ENCODE measurements at places on chromosomes 7 and 10.

- no peak for DNase-seq
Observed at GRCh38 chr10:6195376-6195775, 7.4 kb upstream of the PFKFB3 start.

DNA sequence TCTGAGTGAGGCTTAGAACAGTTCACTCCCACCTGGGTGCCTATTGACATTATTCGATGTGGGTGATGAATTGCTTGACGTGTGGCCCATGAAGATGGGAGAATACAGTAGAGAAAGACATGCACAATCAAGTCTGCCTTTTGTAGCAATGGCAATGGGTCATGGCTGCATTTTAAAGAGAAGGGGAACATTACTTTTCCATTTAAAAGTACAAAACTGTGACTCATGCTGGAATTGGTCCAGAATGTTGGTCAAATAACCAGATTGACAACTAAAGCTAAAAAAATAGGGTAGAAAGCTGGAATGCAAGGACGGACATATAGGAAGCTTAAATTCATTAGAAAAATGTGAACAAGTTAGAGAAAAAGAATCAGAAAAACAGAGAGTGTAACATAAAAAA, 104.1 kb upstream of the SLC25A13 start:
- no peak for DNase-seq

- DNase-seq, result no peak
Observed at GRCh38 chr7:20557116-20557515, 58.4 kb upstream of the ABCB5 start.

- no peak for DNase-seq
Observed at GRCh38 chr10:104540181-104540580, 100.9 kb upstream of the SORCS3 start.

GRCh38 chr7:115013886-115014285, 92.0 kb downstream of the MDFIC start:
- DNase-seq, result no peak

GRCh38 chr7:108419961-108420908, 36.0 kb downstream of the NRCAM start:
- DNase-seq, result no peak

DNA sequence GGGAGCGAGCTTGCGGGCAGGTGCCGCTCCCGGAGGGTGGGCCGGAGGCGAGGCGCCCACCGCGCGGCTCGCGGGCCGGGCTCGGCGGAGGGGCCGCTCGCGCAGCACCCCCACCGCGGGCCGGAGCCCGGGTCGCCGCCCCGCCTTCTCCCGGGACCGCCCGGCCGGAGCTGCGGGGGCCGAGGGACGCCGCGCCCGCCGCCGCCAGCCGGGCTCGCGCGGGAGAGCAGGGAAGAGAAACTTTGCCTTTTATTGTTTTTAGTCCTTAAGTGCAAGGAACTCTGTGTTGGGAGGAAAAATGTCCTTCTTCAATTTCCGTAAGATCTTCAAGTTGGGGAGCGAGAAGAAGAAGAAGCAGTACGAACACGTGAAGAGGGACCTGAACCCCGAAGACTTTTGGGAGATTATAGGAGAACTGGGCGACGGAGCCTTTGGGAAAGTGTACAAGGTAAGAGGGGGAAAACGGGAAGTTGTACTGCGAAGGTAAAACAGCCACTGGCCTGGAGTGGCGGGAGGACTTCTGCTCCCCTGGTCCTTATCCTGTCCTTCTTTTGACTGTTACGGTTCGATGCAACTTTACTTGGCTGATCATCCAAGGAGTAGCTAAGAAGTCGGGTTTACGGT, 620 bp downstream of the SLK start:
- no peak for DNase-seq

DNA sequence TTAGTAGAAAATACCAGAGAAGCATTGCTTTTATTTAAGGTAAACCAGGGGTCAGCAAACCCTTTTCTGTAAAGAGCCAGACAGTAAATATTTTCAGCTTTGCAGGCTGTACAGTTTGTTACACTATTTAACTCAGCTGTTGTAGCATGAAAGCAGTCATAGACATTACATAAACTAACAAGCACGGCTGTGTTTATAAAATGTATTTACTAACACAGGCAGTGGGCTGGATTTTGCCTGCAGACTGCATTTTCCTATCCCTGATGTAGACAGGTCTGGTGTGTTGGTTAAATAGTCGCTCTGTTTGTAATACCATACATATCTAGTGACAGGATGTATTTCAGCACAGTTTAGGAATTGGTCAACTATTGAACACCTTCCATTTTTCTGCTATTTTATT, 129.3 kb downstream of the ST7 start:
- no peak for DNase-seq

- DNase-seq, result no peak
Observed at GRCh38 chr10:11017570-11018431, at the start of gene CELF2. Gene CELF2, plus strand, starts transcription at chr10:11017872. Its CDS starts 218 bp downstream, at chr10:11018090.

GRCh38 chr7:155754165-155754564, 58.1 kb downstream of the SHH start:
- DNase-seq, result no peak

DNA sequence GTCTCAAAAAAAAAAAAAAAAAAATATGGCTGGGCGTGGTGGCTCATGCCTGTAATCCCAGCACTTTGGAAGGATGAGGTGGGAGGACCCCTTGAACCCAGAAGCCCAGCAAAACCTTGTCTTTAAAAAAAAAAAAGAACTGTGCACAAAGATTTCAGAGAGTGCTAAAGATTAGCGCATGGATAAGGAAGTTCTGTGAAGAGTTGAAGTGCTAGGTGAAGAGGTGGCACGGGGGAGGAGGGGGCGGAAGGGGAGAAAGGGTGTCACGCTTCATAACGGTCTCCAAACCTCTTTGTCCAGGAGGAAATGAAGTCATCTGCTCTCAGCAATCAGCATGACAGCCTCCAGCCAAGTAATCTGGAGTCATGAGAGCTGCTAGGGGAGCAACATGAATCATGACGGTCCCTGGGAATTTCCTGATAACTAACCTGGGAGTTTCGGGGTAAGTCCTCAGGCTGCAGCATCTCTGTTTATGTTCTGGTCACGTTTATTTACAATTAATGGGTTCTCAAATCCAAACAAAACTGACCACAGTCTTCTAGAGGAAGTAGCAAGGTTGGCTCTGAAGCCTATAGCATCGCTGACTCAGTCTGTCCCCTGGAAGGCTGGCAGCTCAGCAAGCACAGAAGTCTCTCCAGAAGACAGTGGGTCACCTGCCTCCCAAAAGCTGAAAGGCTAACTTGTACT, 1.9 kb upstream of the PLAU start:
- no peak for DNase-seq

DNA sequence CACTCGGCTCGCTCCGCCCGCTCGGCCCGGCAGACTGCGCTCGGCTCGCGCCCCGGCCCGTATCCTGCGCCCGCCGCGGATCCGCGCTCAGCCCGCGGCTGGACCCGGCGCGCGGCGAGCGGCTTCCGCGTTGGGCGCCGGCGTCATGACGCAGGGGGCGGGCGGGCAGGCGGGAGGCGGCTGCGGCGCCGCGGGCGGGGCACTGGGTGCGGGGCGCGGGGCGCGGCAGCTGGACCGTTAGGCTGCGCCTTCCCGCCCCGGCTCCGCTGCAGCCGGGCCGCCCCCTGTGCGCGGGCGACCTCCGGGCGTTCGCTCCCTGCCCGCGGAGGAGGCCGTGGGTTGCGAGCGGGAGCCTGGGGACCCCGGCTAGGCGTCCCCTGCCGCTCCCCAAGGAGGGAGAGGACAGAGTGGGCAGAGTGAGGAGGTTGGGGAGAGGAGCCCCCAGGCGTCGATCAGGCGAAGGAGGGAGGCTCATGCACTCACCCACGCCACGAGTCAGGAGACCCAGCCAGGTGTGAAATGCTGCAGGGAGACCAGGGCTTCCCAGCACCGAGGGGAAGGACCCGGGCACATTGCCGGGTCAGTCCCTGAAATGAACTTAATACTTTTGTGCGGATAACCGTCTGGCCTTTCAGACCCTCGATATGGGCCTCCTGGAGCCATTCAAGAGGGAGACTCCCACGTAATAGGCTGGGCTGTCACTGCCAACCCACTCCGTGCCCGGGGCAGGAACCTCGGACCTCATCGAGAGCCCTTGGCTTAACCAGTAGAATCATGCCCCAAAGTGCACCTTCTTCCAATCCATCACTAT, at the start of gene PIP4K2A:
Gene PIP4K2A (minus strand): TSS at position 100 of the 811 bp plus-strand sequence. CDS start 252 bp downstream, outside the sequence.
- no peak for DNase-seq

- DNase-seq, result no peak
Observed at GRCh38 chr10:26627324-26627723, 70.2 kb upstream of the PDSS1 start.

DNA sequence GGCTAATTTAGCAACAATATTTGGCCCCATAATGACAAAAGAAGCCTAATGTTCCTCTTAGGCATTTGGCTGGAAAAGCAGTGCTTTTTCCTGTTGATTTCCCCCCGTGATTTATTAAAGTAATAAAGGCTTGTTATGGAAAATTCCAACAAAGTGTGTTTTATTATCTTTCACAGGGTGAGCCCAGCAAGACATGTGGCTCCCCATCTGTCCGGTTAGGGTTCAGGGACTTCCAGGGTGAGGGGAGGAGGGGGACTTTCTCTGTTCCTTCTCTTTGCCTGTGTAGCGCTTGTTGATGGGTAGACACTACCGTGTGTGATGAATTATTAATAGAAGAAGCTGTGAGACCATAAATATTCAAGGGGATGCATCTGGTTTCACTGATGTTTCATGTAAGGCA, 39.0 kb downstream of the HTR5A start:
- no peak for DNase-seq

- DNase-seq, result no peak
Observed at GRCh38 chr10:95655571-95656290, 780 bp downstream of the ALDH18A1 start.

DNA sequence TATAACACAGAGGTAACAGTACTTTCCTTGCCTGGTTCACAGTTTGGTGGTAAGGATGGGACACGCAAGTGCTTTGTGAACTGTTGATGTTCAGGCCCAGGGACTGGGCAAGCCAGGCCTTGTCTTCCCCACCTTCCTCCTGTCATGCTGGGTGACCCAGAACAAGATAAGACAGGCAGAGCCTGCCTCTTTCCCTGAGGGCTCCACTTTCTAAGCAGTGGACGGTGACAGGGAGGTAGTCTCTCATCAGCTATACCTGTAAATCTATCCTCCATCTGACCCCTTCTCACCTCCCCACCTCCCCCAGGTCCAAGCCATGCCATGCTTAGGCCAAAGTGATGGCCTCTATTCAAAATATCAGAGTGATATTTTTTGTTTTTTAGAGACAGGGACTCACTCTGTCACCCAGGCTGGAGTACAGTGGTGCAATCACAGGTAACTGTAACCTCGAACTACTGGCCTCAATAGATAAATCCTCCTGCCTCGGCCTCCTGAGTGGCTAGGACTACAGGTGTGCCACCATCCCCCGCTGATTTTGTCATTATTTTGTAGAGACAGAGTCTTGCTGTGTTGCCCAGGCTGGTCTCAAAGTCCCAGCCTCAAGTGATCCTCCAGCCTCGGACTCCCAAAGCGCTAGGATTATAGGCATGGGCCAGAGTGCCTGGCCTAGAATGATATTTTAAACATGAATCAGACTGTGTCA, 42.8 kb downstream of the PDLIM1 start:
- no peak for DNase-seq

DNA sequence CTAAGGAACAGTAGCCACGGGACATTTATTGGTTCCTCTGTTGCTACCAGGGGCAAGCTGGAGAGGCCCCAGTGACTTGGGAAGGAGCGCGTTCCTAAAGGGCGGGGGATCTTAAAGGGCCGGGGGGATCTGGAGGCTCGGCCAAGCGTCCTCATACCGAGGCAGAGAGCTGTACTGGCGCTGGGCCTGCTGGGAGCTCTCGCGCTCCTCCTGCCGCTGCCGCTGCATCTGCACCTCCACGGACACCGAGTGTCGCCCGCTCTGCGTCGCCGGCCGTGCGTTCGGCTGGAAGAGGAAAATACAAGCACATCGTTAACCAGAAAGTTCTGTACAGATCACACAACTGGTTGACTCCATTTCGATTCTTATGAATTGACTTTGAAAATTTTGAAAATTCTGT, 695.6 kb downstream of the PARD3 start:
- DNase-seq, result no peak

GRCh38 chr10:112827951-112828350, 122.1 kb upstream of the TCF7L2 start:
- DNase-seq, result no peak

DNA sequence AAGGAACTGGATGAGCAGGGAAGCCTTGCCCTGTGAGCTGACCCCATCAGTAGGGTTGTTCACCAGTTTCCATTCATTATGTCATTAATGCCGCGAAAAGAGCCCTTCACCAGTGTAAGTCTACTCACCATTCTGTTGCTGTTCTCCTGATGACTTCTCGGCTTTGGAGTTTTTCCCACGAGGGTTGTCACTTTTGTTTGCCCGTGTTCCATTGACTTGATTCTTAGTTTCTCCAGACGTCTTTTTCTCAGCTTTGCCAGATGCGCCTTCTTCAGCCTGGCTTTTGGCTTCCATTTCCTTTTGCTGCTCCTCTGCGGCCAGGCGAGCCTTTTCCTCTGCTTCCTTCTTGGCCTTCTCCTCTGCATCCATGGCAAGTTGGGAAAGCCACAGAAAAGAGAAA, 128.8 kb downstream of the PPP1R17 start:
- no peak for DNase-seq

GRCh38 chr10:123864923-123865322, 26.7 kb downstream of the CPXM2 start:
- DNase-seq, result no peak

DNA sequence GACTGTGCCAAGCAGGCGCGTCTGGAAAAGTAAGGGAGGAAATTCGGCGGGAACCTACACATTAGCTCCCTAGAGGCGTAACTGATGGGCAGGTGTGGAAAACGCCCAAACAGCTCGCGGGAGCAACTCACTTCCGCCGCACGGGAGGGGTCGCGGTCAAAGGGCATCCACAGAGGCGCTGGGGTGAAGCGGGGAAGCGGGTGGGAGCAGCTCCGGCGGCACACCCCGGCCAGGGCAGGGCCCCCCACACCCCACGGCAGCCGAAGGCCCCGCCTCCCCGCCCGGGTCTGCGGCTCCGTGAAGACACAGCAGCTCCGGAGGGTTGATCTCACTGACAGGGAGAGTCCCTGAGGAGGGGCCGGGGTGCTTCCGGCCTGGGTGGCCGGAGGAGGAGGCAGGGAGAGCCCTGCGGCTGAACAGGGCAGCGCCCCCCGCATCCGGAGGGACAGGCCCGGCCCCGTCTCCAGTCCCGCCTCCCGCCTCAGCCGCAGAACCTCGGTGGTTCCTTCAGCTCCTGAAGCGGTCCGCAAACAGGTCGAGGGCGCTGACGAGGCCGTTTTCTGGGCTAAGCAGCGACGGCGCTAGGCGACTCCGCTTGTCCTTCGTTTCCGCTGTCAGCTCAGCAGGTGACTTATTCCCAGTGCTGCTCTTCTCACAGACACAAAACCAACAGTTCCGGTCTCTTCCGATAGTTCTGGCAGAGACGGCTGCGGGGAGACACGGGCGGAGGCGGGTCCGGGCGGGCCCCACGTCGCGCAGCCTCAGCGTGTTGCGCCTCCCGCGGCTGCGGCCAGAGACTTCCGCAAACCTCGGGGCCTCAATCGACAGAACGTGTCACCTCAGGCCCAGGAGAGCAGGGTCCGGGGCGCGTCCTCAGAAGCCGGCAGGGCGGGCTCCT, 276.1 kb downstream of the DNAJB6 start:
- DNase-seq, result no peak

GRCh38 chr10:3625959-3626751, 158.9 kb downstream of the KLF6 start:
- no peak for DNase-seq

Measured in cortex of kidney (tissue), 1 donor.